Mesenchymal stem cell (in vitro differentiated cells and primary cell): ENCODE measurements at places on chromosomes 3 and 15.

DNA sequence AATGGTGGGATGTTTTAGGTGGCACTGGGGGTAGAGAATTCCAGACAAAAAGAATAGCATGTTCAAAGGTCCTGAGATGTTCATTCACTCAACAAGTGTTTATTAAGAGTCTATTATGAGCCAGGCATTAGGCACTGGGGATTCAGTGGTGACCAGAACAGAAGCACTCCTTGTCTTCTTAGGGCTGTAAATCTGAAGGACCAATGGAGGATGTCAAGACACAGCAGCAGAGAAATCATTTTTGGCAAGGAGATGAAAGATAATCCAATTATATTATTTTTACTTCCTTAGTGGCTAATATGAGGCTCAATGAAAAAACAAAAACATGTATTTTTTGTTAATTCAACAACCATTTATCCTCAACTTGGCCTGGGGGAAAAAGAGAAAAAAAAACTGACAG, 218.5 kb downstream of the SLC9A9 start:
- no peak for DNase-seq

GRCh38 chr3:55412545-55412944, 74.6 kb downstream of the WNT5A start:
- DNase-seq, result no peak

DNA sequence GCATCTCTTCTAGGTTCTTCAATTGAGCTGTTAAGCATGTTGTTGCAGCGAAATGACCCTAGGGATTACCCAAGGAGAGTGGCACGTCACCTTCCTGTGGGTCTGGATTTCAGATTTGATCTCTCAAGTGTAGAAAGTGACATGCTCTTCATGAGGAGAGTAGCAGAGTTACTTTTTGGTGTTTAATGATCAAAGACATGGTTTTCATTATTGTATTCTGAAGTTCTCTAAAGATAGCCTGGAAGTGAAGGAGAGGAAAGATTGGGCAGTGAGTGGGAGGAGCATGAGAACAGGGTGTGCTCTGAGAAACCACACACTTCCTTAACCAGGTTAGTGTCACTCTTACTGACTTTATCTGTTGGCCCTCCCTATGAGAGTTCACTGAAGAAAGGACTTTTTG, 153.6 kb downstream of the AKAP13 start:
- no peak for DNase-seq

GRCh38 chr3:121821421-121822199, 13.2 kb downstream of the IQCB1 start:
- peak; percentile 7 for DNase-seq

- peak; percentile 95 for DNase-seq
Observed at GRCh38 chr3:45972534-45973402, 22.9 kb downstream of the FYCO1 start.

DNA sequence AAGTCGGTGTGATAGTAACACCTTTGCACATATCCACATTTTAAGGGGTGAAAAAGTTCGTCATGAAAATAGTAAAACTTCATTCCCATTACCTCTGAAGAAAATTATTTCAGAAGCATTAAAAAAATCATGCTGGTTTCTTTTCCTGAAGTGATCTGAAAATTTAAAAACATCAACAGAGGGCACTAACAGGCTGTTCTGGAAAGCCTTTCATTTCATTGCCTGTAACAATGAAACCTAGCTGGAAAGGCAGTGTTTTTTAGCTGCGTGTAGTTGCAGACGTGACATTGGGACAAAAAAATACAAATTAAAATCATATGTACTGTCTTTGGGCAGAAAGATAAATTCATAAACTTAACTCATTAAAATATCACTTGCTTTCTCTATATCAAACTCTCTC, 993.8 kb downstream of the GBE1 start:
- DNase-seq, result no peak

GRCh38 chr3:133191818-133192217, 153.6 kb downstream of the TMEM108 start:
- no peak for DNase-seq

DNA sequence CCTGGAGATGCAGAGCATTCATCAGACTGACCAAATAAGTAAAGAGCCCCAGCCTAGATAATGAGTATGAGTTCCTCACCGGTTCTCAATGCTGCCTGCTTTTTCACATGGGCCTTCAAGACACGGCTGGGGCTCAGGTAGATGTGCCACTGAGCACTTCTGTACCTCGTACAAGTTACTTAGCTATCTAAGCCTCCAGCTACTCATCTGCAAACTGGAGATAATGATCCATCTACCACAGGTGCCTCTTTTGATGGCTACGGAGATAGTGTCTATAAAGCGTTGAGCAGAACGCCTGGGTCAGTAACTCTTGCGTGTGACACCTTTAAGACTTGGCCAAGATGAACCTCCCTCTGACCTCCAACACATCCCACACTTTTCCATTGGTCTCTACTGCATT, 56.3 kb downstream of the CCR4 start:
- DNase-seq, result no peak

GRCh38 chr3:183825456-183826161, at the start of gene MAP6D1:
Gene MAP6D1 (minus strand): TSS chr3:183825577. CDS start chr3:183825547, 30 bp downstream.
- peak; percentile 63 for DNase-seq

DNA sequence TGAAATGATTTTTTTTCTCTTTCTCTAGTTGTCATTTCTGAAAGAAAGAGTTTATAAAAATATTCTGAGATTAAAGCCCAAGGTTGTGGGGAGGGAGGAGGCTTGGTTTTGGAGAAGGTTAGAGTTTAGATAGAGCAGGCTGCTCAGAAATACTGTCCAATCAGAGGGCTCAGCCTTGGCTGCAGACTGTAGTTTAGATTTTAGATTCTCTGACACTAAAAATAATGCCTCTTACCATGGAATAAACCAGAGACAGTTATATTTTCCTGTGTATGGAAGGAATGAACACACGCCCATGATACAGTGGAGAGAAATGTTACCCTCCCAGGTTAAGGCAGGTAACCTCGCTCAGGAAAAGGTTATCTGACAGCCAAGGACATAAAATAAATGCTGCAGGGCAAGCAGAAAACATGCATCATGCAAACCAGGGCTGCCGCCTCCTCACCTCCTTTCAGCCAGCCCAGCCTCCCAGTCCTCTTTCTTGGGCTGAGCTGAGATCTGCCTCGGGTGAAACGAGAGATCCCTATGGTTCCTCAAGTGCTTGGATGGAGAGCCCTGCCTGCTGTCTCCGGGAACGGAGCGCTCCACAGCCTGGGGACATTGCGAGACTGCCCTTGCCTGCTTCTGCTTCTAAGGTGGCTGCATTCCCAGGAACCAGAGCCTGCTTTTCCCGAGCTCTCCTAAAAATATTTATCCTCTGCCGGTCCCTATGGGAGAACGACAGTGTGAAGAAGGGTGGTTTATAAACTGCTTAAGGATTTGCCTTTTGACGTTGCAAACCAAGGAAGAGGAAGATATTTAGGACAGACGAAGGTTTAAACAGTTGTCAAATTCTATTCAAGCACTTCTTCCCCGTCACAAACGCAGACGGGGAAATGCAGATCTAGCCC, 848 bp downstream of the NCEH1 start:
- peak; percentile 69 for DNase-seq

DNA sequence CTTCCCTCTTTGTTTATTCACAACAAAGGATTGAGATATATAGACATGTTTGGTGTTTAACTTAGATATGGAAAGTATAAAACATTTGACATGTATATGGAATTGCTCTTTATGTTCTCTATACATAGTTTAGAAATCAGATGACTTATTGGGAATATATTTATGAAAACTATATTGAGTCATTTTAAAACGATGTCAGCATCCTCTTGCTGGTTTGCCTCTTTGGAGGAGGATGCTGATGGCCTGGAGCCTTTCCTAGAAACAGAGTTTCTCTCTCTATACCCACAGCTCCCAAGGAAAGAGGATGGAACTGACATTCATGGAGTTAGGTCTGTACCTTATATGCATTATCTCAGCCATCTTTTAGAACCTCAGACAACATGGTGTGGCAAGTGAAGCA, 40.3 kb downstream of the ZBTB38 start:
- DNase-seq, result no peak

GRCh38 chr3:112514527-112515128, 15.4 kb upstream of the BTLA start:
- peak; percentile 7 for DNase-seq

- no peak for DNase-seq
Observed at GRCh38 chr3:55647670-55648069, 160.6 kb upstream of the WNT5A start.

GRCh38 chr3:166688665-166689064, 691.4 kb downstream of the ZBBX start:
- no peak for DNase-seq

DNA sequence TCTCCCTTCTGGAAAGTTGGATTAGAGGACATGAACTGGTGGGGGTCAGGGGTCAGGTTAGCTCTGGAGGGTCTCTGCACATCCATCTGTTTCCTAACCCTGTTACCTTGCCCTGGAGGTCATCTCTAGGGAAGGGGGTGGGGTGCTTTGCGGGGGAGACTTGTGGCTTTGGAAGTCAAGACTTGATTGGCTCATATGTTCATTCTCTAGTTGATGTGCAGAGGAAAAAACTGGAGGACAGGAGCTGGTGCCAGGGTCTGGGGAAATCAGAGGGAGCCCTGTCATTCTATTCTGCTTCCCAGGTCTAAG, 42.9 kb upstream of the ROPN1 start:
- DNase-seq, result no peak

GRCh38 chr3:72641684-72642083, 206.6 kb downstream of the SHQ1 start:
- DNase-seq, result no peak

DNA sequence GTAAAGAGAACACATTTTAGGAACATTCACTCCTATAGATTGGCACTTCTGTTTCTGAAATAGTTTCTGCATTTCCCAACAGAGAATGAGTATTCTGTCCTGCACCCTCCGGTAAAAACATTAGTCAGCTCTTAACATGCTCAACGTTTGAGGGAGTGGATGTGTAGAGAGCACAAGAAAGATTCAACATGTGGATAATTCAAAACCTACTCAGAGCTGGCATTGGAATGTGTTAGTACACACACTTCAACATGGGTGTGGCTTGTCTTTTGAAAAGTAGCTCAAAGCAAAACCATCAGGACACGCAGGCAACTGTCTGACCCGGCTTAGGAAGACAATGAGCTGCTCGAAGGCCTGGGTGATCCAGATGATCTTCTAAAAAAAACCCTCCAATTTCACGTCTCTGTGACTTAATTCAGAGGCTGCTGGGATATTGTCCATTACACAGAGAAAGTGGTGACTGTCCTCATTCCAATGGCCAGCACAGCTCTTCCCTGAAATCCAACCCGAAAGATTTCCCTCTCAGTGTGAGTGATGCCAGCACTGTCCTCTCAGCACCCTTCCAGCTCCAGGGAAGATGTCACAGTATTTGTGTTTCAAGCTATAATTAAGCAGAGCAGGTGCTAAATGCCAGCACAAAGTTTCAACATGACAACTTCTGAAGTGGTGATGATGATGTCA, 18.1 kb downstream of the FBN1 start:
- DNase-seq, result peak; percentile 77

DNA sequence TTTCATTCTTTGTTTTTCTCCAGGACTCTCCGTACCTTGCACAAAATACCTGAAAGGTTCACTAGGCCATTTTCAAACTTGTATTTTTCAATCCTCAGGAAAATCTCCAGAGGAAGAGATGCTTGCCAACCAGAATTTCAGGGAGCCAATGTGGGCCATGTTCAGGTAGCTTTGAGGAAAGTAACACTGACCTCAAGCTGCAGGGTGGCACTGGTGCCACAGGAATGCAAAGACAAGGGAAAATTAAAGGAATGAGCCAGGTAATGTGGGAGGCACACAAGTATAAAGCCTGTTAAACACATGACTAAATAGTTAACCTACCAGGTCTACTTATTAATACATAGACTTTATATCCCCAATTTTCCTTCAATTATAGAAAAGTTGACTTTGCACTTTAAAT, 51.9 kb upstream of the GAP43 start:
- DNase-seq, result no peak
